ENCODE measurements at places on chromosomes 12 and 14.

DNA sequence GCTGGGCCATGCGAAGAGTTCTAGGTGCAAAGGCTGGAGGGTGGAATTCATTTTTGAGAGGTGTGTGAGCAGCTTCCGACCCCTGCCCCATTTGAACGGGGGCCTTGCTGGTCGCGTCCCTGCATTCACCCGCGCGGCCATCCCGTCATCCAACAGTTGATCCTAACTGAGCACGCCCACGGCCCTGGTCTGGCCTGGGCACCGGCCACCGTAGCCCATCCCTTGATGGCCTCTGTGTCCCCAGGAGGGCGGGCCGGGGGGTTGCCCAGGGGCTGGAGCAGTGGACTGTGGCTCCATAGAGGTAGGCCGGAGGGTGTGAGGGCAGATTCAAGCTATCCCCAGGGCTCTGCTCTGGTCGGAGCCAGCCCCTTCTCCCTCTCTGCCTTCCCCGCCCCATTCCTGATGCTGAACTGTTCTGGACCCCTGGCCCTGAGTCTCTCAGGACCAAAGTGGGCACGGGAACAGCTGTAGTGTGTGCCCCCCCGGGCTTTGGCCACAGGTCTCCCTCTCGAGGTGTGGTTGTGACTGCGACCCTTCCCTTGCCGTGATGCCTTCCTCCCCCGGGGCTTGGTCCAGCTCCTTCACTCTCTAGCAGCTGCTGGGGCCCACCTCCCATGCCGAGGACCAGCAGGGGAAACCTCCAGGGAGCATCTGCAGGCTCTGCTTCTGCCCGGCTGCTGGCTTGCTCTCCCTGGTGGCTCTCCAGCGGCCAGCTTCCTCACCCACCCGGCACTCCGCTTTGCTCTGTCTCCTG, 9.1 kb downstream of the MEG3 start:
- no peak for DNase-seq

DNA sequence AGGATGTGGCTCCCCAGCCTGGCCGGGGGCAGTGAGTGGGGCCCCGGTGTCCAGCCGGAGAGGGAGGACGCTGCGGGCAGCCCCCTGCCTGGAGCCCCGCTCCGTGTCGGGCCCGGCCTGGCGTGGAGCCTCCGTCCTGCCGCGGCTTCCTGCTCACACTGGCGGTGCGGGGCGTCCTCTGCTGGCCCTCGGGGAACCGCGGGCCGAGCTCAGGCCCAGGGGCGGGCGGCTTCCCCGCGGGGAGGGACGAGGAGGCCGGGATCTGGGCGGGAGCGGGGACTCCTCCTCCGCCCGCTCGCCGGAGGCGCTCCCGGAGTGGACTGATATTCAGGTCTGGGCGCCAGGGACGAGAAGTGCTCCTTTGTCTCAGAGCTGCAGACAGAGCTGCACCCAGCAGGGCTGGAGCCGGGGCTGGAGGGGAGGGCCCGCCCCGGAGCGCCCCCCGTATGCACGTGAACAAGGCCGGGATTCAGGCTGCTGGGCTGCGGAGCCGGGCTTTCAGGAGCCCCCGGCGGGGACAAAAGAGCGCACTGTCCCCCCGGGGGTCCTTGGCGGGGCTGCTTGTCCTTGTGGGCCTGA, 2.2 kb downstream of the MMP17 start:
- no peak for DNase-seq

GRCh38 chr14:81509838-81510452, 23.7 kb downstream of the SEL1L start:
- DNase-seq: no peak

GRCh38 chr12:74957231-74957630, 252.4 kb downstream of the KCNC2 start:
- DNase-seq: no peak

DNA sequence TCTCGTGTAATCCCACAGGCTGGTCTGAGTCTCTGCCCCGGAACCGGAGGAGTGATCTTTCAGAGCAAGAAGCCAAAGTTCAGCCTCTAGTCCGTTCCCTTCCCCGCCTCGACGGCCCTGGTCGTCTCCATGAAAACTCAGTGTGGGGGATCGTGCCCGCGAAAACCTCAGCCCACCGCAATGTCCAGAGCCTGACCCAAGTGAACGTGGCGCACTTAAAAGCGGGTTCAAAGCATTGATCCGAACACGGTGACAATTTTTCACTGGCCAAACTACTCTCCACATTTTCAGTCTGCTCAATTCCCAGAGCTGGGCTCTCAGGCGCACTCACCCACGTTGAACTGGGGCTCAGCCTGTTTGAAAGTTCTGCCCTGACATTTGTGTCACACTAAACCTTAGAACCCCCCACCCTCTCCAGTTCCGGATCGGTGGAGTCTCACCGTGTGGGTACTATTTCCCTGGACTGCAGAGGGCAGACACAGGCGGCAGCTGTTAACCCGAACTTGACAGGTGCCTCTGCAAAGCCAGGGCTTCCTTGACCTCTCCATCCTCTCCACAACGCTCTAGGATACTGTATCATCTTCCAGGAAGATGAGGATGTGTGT, 886 bp upstream of the PRICKLE1 start:
- DNase-seq: no peak

DNA sequence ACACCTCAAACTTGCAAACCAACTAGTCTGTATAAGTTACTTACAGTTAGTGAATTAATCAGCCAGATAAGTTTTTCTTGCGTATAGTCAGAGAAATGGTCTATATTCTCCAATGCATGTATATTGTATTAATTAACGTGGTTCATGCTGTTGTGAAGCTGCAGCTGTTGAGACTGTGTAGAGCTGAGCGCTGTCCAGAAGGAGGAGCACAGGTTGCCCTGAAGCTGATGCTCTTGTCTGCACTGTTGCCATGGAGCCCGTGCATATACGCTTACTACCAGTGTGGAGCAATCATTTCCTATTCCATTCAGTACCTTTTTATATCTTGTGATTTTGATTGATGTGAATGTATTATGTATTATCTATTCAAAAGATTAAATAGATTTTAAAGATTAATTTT, 74.3 kb upstream of the ARID2 start:
- DNase-seq: no peak

DNA sequence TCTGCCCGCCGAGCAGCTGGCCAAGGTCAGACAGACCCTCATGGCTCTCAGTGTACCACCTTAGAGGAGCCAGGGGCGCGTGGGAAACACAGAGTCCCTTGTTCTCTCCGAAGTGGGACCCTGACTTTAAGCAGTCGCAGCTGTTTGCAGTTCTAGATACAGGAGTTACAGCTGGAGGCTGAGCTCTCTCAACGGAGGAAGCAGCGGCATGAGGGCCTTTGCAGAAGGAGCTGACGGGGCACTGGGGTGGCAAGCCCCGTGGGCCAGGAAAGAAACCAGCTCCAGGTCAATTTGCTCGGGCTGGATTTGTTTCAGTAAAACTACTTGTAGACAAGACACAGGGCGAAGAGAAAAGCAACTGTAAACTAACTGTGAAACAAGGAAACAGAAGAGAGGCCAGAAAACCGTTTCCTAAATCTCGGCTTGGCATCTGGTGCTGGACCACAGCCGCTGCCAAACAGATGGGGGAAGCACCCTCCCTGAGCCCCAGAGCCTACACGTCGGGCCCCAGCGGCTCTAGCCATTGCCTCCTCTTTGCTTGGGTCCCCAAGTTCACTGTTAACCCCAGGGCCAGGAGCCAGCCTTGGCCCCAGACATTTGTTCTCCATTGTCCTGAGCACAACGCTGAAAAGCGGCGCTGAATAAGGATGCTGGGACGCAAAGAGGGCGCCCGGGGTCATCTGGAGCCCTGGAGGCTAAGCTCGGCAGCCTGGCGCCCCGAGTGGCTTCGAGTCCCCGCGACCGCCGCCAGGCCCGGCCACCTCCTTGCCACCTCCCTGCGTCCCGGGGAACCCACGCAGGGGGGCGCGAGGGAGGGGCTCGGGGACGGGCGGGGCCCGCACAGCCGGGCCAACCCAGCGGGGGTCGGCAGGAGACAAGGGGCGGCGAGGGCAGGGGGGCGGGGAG, 914 bp upstream of the PACS2 start:
- DNase-seq: no peak

GRCh38 chr14:30553311-30553989, 5.5 kb upstream of the G2E3 start:
- DNase-seq: no peak

DNA sequence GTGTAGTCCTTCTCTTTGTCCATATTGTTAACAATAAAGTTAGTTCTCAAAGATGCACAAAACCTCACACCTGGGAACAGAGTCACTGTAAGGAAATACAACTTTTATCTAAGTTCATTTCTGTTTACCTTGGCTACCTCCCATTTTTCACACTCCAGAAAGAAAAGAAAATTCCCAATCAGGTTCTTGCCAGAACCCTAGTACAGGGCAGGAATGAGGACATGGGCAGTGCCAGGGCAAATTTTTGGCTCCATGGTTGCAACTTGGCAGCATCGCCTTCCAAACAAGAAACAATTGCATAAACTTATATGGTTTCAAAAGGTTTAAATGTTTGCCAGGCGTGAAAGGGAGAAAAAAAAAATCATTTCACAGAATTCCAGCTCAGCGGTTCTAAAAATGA, 296.3 kb upstream of the PRKD1 start:
- DNase-seq: no peak

- DNase-seq: no peak
Measured at GRCh38 chr12:39816671-39817185, 197.1 kb upstream of the ABCD2 start.

- no peak for DNase-seq
Measured at GRCh38 chr14:32087173-32087861, 10.2 kb downstream of the ARHGAP5 start.

DNA sequence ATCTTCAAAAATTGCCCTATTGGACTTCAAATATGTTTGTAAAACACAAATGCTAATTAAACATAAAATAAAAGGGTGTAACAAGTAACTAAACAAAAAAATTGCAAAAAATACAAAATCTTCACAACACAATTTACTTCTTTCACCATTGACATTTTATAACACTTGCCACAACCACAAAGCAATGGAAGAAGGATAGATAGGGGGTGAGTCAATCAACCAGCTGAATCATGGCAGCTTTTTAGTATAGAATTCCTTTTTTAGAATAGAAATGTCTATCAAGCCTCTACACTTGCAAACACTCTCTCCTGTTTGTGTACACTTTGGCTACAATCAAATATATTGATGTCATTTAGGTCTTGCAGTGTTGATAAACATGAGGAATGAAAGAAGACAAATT, 232.7 kb downstream of the SLC16A7 start:
- no peak for DNase-seq

DNA sequence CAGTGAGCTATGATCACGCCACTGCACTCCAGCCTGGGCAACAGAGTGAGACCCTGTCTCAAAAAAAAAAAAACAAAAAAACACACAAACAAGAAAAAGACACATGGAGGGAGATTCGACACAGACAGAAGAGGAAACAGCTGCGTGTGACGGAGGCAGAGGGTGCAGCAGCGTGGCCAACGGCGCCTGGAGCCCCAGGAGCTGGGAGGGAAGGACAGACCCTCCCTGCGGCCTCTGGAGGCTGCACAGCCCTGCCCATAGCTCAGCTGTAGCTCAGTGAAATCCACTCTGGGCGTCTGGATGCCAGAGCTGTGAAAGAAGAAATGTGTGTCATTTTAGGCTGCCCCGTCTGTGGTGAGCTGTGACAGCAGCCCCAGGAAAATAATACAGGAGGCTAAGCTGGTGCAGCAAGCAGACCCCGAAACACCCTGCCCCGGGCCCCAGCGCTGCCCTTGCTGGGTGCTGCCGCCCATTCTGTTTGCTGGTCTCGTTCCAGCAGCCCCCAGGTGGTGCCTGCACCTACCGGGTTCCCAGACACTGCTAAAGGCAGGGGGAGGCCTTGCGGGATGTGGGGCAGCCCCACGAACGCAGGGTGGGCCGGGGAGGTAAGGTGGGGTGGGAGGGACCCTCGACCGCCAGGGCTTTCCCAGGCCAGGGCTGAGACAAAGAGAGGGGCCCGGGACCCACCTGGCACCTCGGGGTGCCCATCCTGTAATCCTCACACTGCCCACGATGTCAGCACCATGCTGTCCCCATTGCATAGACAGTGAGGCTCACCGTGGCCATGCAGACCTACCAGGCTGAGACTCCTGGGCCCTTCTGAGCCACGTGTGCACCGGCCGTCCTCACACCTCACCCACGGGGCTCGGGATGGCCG, 21.2 kb downstream of the GALNT9 start:
- no peak for DNase-seq

DNA sequence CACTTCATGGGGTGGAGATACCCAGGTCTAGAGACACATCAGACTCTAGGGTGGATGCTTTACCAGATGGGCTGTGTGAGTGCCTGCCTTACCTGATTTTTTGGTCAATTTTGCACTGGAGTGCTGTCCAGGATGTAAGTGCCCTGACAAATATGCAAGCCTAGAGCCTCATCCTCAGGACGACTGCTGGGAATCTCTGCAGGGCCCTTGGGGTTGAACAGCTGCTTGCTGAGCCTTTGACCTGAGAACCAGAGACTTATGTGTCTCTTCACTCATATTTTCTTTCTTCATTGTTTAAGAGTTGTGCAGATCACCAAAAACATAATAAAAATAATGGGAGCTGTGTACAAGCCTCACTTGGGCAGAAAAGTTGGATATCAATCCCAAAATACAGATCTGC, 551.5 kb upstream of the ATP2B1 start:
- no peak for DNase-seq

DNA sequence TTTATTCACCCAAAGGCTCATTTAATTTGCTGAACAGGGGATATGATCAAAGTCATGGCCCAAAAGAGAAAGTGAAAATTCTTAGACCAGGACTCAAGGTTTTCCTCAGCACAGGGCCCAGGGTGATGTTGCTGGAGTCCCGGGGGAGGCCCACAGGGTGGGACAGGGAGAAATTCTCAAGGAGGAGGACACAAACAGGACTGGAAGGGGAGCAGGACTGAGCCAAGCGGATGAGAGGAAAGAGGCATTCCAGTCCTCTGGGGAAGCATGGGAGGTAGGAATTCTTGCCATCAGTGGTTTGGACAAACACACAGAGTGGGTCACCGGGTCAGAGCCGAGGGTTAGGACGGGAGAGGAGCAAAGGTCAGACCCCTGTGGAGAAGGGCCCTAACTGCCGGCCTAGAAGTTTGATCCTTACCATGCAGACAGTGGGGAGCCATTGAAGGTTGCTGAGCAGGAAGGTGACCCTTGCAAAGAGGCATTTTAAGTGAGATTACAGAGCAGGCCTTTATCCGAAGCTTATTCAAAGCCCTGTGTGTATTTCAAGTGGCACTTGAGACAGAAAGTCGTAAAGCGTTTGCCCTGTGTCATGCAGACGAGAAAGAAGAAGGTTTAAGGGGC, 68.4 kb upstream of the PTGR2 start:
- DNase-seq: no peak

DNA sequence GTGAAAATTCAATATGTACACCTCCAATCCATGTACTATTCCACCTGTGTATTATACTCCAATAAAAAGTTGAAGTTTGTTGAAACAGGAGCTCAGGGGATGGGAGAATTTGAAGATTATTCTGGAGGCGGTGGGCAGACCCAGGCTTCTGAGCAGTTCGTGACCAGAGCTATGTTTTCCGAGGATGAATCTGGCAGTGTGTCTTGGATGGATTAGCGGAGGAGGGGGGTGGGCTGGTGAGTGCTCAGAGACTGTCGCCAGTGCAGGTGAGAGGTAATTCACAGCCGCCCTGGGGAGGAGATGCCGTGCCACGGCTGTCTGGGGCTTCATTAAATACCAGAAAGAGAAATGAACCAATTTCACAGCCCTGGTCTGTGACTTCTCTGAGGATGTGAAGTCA, 283.0 kb upstream of the RTL1 start:
- no peak for DNase-seq

Measured in NCI-H1436 treated with DMSO at 0.1 percent for 48 hours (cell line).